ENCODE measurements at places on chromosomes 12 and 14. TPM values are rescaled to one million over a fixed set of nuclear protein-coding genes. Genes with fewer than 3 reads are reported as not detected.
A peak's percentile ranks its signal among the peaks of the same experiment; 100 is the strongest.

DNA sequence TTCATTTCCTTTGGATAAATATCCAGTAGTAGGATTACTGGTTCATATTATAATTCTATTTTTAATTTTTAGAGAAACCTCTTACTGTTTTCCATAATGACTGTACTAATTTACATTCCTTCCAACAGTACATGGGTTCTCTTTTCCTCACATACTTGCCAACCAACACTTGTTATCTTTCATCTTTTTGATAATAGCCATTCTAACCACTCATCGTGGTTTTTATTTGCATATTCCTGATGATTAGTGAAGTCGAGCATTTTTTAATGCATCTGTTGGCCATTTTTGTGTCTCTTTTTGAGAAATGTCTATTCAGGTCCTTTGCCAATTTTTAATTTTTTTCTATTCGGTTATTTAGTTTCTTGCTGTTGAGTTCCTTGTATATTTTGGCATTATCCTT lies 457.7 kb upstream of the PDE3A start:
- DNase-seq, result peak; percentile 85

- no peak for DNase-seq
Observed at GRCh38 chr12:104748356-104748755, 209.7 kb downstream of the SLC41A2 start.

The FGF6 gene
- not detected for polyA plus RNA-seq

GRCh38 chr14:91029456-91030217 lies 30.8 kb downstream of the RPS6KA5 start:
- no peak for DNase-seq

The RNF31 gene
- 9.2 TPM for polyA plus RNA-seq

The MIPOL1 gene
- polyA plus RNA-seq, result 4.3 TPM

- DNase-seq, result no peak
Observed at GRCh38 chr14:34571771-34572170, 32.3 kb upstream of the EAPP start.

- peak; percentile 36 for DNase-seq
Observed at GRCh38 chr12:132275110-132275531, 54.3 kb downstream of the GALNT9 start.

GRCh38 chr12:77974645-77975044 lies 144.0 kb downstream of the NAV3 start:
- no peak for DNase-seq

The AMN gene
- polyA plus RNA-seq, result not detected

DNA sequence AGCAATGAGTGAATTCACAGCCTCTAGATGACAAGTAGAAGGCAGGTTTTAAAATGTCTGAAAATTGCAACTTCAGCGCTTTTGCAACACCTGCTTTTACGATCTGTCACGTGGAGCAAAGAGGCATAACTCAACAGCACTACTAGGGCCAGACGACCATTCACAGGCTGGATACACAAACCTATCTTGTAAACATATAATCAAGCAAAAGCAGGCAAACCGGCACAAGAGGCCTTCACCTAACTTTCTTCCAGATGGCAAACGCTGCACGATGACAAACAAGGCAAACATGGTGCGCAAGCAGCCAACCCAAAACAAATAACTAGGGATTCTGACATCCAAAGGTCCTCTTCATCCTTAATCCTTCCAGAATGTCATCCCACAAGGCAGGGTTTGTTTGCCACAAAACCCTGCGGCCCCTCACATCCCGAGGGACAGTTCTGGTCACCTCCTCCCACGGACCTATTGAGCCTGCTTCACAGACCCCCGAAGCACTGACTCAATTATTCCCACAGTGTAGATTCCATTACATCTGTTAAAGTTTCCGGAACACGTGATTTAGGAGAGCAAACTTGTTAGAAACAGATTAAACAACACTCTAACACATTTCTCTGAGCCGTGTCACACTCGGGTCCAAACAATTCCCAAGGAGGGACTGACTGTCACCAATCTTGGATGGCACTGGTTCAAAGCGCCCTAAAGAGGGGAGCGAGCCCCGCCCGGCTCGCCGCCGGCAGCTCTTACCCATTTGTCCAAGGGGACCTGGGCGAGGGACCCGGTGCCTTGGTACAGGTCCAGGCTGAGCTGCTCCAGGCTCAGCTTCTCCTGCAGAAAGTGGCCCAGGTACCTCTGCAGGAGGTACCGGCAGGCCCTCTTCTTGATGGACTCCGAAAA lies 823 bp downstream of the ATG2B start:
- DNase-seq, result peak; percentile 38

- DNase-seq, result no peak
Observed at GRCh38 chr14:63361790-63362189, 43.1 kb upstream of the GPHB5 start.
